ENCODE measurements at places on chromosomes 2 and 18.

DNA sequence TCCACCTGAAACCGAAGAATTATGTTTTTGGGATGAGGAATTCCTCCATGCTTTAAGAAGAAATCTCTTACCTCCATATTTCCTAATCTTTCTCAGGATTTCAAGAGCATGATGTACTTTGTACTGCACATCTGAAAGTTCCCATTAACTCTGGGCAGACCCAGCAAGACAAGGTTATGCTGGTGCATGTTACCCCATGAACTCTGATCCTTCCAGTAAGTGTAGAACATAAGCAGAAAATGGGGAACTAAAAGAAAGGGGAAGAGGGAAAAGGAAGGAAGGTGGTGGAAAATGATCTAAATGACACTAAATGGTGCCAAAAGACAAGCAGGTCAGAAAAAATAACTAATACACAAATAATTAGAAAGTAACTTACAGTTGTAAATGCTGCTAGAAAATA is 50.7 kb downstream of the STRN start:
- no peak for DNase-seq

DNA sequence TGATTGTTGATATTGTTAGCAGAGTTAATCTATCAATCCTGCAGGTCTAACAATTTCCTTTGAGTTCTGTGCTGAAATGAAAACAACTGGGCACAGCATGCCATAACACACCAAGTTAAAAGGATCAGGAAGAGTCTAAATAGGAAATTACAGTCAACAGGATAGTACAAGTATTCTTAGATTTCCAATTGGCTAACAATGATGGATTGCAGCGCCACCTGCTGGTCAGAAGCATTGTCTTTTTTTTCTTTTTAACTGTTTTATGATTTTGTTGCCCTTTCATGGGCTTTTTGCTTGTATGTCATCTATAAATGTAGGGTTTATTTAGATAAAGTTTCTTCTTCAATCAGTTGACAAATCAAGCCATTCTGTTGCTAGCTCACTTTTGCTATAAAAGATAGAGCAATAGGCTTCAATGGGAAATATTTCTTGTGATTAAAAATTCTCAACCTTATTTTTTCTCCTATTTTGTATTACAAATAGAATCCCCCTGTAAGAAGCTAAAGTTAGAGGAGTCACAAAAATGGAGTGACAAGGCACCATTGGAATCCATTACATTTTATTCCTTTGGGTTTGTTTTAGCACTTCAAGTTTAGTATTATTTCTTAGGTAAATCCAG is 40.8 kb upstream of the RPRM start:
- DNase-seq = peak; percentile 5

- no peak for DNase-seq
Observed at GRCh38 chr2:5926871-5927512, 234.8 kb downstream of the SOX11 start.

- no peak for DNase-seq
Observed at GRCh38 chr18:40004246-40004645, 1950.8 kb upstream of the PIK3C3 start.

- DNase-seq = no peak
Observed at GRCh38 chr2:216343221-216343980, 28.9 kb downstream of the MARCHF4 start.

- no peak for DNase-seq
Observed at GRCh38 chr2:128396500-128396891, 77.8 kb upstream of the HS6ST1 start.

DNA sequence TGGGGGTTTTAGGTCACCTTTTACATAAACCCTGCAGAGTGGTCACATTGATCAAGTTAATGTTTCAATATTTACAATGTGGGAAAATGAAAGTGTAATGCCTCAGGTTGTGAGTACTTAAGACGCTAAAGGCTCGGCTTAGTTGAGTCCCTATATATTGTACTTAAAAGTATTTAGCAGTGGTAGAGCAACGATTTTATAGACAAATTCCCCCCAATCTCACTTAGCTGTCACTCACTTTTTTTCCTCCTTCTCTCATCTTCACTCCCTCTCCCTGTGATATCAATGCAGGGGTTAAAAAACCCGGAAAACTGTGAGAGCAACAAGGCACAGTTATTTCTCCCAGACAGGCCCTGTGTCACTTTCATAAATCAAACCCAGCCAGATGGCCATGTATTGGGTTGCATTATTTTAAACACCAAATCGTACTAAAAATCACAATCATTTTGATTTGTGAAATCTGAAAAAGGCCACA is 5.4 kb downstream of the POU3F3 start:
- DNase-seq = no peak

- DNase-seq = no peak
Observed at GRCh38 chr18:58533766-58534165, 95.1 kb downstream of the ALPK2 start.

DNA sequence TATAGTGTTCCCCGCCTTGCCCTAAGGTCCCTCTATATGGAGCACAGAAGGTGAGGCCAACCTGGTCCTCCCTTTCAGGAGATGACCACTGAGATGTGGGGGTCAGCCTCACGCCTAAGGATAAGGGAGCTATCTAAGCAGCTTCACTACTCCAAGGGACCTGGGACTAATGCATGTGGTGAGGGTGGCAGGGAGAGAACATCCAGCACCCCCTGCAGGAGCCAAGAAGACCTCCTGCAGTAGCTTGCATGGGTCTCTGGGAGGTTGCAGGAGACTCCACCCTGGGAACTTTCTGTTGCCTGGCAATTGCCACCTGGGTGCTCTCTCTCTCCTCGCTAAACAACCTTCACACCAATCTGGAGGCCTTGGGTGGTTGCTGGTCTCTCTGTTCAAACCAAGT is 93.0 kb upstream of the KLHL29 start:
- no peak for DNase-seq
